Trophoblast cell (in vitro differentiated cells and primary cell): ENCODE measurements at places on chromosomes 1 and 21.

GRCh38 chr1:111603979-111604378, 15.6 kb upstream of the RAP1A start:
- H3K27ac ChIP-seq: no peak overlapping the region
- H3K27me3 ChIP-seq: no peaks in the 10 kb centered on the region
- H3K36me3 ChIP-seq: no peaks in the 10 kb centered on the region
- DNase-seq: no peak
- no peaks in the 10 kb centered on the region for H3K4me1 ChIP-seq

GRCh38 chr1:176111835-176112234, 95.3 kb downstream of the COP1 start:
- H3K27ac ChIP-seq: no peak overlapping the region
- H3K4me3 ChIP-seq: no peak overlapping the region
- H3K36me3 ChIP-seq: peaks cover 2% of the 10 kb centered on the region

DNA sequence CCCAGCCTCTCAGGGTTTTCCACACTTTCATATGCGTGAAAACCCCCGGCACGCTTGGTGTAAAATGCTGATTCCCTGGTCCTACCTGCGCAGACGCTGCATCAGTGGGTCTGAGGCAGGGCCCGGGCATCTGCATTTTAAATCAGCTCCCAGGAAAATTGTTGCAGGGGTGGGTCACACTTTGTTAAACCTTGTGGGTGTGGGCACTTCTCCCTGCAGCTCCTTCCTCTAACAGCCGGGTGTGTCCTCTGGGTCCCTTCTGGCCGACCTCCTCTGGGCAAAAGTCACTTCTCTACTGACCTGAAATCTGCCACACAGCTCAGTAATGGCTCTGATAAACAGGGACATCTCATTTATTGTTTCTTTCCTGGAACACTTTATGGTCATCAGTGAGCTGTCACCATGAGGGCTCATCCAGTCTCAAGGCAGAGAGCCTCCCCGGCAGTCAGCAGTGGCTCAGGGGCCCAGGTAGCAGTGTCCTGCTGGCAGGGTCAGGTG, 52.8 kb upstream of the TMPRSS2 start:
- H3K36me3 ChIP-seq: no peaks in the 10 kb centered on the region
- no peak for DNase-seq
- no peaks in the 10 kb centered on the region for H3K4me1 ChIP-seq
- no peak overlapping the region for H3K4me3 ChIP-seq
- no peaks in the 10 kb centered on the region for H3K27me3 ChIP-seq

- no peak overlapping the region for H3K4me3 ChIP-seq
- H3K36me3 ChIP-seq: no peaks in the 10 kb centered on the region
- no peak overlapping the region for H3K27ac ChIP-seq
- peak; percentile 32 for DNase-seq
- H3K4me1 ChIP-seq: no peaks in the 10 kb centered on the region
These were observed 38.6 kb upstream of the GPR137B start for GRCh38 chr1:236103646-236104218.

- peaks cover 4% of the 10 kb centered on the region for H3K36me3 ChIP-seq
- peaks cover 26% of the 10 kb centered on the region for H3K4me1 ChIP-seq
- no peaks in the 10 kb centered on the region for H3K27me3 ChIP-seq
- H3K4me3 ChIP-seq: peak overlapping the region; percentile 93
- no peak for DNase-seq
- no peak overlapping the region for H3K27ac ChIP-seq
These were observed 581 bp downstream of the IRF6 start for GRCh38 chr1:209805341-209805781.

- no peaks in the 10 kb centered on the region for H3K36me3 ChIP-seq
- no peak for DNase-seq
- H3K27me3 ChIP-seq: no peaks in the 10 kb centered on the region
- no peak overlapping the region for H3K4me3 ChIP-seq
These were observed 890.9 kb downstream of the MRPL39 start for GRCh38 chr21:24716281-24716918.

DNA sequence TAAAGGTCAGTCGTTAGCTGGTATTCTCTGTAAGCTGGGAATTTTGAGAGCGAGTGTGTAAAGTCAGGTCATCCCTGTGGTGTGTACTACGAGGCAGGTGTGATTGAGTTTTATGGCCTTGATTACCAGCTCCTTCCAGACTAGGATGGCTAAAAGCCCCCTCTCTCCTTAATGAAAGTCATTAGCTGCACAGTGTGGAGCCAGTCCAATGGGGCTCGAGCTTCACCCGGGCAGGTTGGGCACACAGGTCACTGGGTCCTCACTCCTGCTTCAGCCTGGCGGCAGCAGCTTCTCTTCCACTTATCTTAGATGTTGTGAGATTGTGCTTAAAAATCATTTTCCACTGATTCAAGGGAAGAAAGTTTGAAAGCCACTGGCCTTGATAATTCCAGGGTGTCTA, 3.0 kb downstream of the DMRTB1 start:
- no peaks in the 10 kb centered on the region for H3K4me1 ChIP-seq
- H3K4me3 ChIP-seq: no peak overlapping the region
- H3K27me3 ChIP-seq: no peaks in the 10 kb centered on the region
- H3K27ac ChIP-seq: no peak overlapping the region
- H3K36me3 ChIP-seq: no peaks in the 10 kb centered on the region
- no peak for DNase-seq

GRCh38 chr1:241068359-241068758, 288.6 kb downstream of the RGS7 start:
- no peak overlapping the region for H3K27ac ChIP-seq
- H3K27me3 ChIP-seq: no peaks in the 10 kb centered on the region
- H3K4me1 ChIP-seq: no peaks in the 10 kb centered on the region
- H3K4me3 ChIP-seq: no peak overlapping the region
- no peaks in the 10 kb centered on the region for H3K36me3 ChIP-seq

GRCh38 chr1:85201340-85202091, 700 bp upstream of the SYDE2 start:
- H3K4me1 ChIP-seq: no peaks in the 10 kb centered on the region
- H3K4me3 ChIP-seq: peak overlapping the region; percentile 84
- peak; percentile 74 for DNase-seq
- H3K36me3 ChIP-seq: no peaks in the 10 kb centered on the region

DNA sequence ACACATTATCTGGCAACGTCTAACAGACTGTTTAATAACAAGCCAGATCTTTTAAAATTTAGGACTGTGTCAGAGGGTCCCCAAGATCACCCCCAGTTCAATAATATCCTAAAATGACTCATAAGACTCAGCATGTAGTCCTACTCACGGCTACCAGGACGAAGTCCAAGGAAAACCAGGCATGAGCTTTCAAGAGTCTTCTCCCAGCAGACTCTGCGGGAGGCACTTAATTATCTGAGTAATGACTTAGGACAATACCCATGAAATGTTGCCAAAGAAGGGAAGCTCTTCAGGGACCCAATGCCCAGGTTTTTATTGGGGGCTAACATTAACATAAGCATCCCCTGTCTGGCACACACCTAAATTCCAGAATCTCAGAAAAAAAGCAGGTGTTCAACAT, 7.0 kb downstream of the HFM1 start:
- DNase-seq: no peak
- H3K4me1 ChIP-seq: no peaks in the 10 kb centered on the region
- no peak overlapping the region for H3K4me3 ChIP-seq

GRCh38 chr1:52632732-52633290, at the start of gene SHISAL2A:
Gene SHISAL2A (plus strand): TSS chr1:52633168. CDS start chr1:52633494, 326 bp downstream.
- DNase-seq: peak; percentile 26
- no peak within 1 kb of the TSS for H3K27ac ChIP-seq
- H3K4me1 ChIP-seq: peaks cover 32% of the 10 kb centered on the region
- peaks cover 6% of the 10 kb centered on the region for H3K27me3 ChIP-seq
- no peaks in the 10 kb centered on the region for H3K36me3 ChIP-seq

- no peak for DNase-seq
- no peak overlapping the region for H3K27ac ChIP-seq
- H3K27me3 ChIP-seq: no peaks in the 10 kb centered on the region
- H3K4me1 ChIP-seq: no peaks in the 10 kb centered on the region
- no peaks in the 10 kb centered on the region for H3K36me3 ChIP-seq
These were observed 26.1 kb downstream of the SYF2 start for GRCh38 chr1:25206201-25206600.

DNA sequence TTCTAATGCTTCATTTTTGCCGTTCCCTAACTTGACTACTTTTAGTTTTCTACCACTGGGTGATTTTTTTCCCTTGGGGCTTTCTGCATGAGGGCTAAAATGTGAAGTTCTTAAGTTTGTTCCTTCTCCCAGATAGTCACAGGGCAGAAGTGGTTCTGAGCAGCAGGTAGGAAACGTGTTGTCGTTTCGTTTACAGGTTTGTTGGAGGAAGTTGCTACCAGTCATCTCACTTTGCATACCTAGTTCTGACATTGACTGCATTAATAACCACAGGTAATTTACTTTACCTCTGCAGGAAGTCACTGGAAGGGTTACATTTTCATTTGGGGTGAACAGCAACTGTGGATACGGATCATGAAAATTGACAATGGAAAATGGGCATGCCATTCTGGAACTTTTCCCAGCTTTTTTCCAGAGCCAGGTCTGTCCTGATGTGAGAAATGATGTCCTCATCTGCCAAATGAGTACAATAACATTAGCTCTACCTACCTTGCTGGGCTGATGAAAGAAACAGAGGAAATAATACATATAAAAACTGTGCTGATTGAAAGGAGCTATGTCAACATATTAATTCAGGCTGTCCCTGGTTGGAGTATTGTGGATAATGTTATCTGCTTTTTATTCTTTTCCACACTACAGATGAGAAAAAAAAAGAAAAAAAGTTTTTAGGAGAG, 94.2 kb downstream of the DISC1 start:
- no peak overlapping the region for H3K4me3 ChIP-seq
- H3K36me3 ChIP-seq: no peaks in the 10 kb centered on the region
- H3K27me3 ChIP-seq: no peaks in the 10 kb centered on the region

DNA sequence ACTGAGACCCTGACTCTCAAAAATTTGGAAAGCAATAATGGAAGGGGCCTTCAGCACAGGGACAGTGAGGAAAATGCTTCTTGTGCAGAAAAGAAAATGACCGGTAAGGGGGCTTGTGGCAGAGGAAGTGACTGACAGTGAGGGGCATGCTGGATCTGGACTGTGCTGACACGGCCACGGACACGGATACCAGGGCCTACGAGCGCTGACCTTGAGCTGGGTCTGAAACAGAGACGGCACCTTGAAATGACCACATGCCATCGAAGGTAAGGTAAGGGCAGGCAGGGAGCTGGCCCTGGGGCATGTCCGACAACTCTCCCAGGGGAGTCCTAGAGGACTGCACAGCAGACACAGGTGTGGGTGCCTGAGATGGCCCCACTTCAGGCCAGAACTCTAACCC, 182.1 kb downstream of the RHOU start:
- peaks cover 11% of the 10 kb centered on the region for H3K4me1 ChIP-seq
- no peak overlapping the region for H3K4me3 ChIP-seq
- no peak overlapping the region for H3K27ac ChIP-seq
- no peaks in the 10 kb centered on the region for H3K27me3 ChIP-seq

DNA sequence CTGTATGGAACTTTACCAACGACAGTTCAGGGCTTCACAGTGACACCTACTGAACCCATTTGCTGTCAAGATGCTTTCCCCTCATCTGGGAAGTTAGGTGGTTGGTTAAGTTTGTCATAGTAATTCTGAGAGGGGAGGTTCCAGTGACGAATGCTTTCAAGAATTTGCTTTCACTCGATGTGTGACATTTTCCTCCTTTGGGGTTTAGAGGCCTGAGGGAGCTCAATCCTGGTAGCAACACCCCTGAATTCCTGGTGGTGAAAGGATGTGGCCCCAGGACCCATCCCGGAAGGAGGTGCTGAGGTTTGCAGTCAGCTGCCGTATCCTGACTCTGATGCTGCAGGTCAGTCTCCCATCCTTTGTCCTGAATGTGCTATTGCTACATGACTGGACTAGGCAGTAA, 2.8 kb downstream of the PIGV start:
- no peak for DNase-seq
- H3K27me3 ChIP-seq: no peaks in the 10 kb centered on the region
- peaks cover 12% of the 10 kb centered on the region for H3K36me3 ChIP-seq
- no peak overlapping the region for H3K27ac ChIP-seq
- no peak overlapping the region for H3K4me3 ChIP-seq
- H3K4me1 ChIP-seq: peaks cover 17% of the 10 kb centered on the region

- no peaks in the 10 kb centered on the region for H3K27me3 ChIP-seq
- H3K36me3 ChIP-seq: no peaks in the 10 kb centered on the region
- H3K27ac ChIP-seq: no peak overlapping the region
- peak; percentile 65 for DNase-seq
- H3K4me3 ChIP-seq: no peak overlapping the region
These were observed 57.8 kb downstream of the EPB41 start for GRCh38 chr1:28971980-28972771.

DNA sequence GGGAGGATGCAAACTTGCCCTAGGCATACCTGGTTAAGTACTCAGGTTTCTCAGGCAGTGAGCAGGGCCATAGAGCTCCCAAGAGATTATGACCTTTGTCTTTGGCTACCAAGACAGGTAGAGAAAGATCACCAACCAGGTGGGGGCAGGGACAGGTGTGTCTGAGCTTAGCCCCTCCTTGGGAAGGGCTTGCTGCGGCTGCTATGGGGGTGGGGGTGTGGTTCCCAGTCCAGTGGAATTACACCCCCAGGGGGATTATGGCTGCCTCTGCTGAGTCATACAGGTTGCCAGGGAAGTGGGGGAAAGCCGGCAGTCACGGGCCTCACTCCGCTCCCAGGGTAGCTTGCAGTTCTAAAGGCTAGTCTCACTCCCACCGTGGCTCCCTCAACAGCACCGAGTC, 65.2 kb upstream of the FAM163A start:
- peak; percentile 29 for DNase-seq
- H3K27me3 ChIP-seq: no peaks in the 10 kb centered on the region
- H3K36me3 ChIP-seq: no peaks in the 10 kb centered on the region
- H3K4me3 ChIP-seq: no peak overlapping the region
- no peak overlapping the region for H3K27ac ChIP-seq

- H3K4me3 ChIP-seq: no peak overlapping the region
These were observed 297.5 kb downstream of the DUSP10 start for GRCh38 chr1:221444346-221444745.

GRCh38 chr21:15617964-15618363, 111.8 kb upstream of the USP25 start:
- no peaks in the 10 kb centered on the region for H3K36me3 ChIP-seq
- H3K4me3 ChIP-seq: no peak overlapping the region
- no peaks in the 10 kb centered on the region for H3K27me3 ChIP-seq
- no peak for DNase-seq
- H3K27ac ChIP-seq: no peak overlapping the region

DNA sequence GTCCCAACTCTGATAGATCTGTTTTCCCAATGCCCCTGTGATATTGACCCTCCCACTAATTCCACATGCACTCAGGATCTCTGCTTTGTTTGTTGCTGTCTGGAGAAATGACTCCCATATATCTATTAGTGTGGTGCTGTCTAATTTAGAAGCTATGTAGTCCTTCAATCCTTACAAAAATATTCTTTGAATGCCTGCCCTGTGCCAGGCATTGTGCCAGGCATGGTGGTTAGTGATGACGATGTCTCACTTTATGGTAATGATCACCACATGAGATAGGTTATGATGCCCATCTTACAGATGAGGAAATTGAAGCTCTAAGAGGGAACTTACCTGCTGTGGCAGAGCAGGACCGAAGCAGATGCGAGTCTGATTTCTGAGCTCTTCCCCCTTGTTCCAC, 12.9 kb downstream of the MYOG start:
- no peaks in the 10 kb centered on the region for H3K36me3 ChIP-seq
- H3K27me3 ChIP-seq: peaks cover 21% of the 10 kb centered on the region
- no peak overlapping the region for H3K4me3 ChIP-seq
- DNase-seq: no peak
- no peak overlapping the region for H3K27ac ChIP-seq

GRCh38 chr1:97901017-97901658, 19.7 kb downstream of the DPYD start:
- no peaks in the 10 kb centered on the region for H3K4me1 ChIP-seq
- DNase-seq: no peak
- no peak overlapping the region for H3K27ac ChIP-seq
- H3K4me3 ChIP-seq: no peak overlapping the region
- H3K27me3 ChIP-seq: no peaks in the 10 kb centered on the region

GRCh38 chr1:243799908-243800307, 50.1 kb downstream of the AKT3 start:
- no peak overlapping the region for H3K27ac ChIP-seq
- peaks cover 4% of the 10 kb centered on the region for H3K4me1 ChIP-seq
- no peak overlapping the region for H3K4me3 ChIP-seq
- no peaks in the 10 kb centered on the region for H3K36me3 ChIP-seq
- DNase-seq: no peak
